ENCODE measurements at places on chromosomes 3 and 15.

DNA sequence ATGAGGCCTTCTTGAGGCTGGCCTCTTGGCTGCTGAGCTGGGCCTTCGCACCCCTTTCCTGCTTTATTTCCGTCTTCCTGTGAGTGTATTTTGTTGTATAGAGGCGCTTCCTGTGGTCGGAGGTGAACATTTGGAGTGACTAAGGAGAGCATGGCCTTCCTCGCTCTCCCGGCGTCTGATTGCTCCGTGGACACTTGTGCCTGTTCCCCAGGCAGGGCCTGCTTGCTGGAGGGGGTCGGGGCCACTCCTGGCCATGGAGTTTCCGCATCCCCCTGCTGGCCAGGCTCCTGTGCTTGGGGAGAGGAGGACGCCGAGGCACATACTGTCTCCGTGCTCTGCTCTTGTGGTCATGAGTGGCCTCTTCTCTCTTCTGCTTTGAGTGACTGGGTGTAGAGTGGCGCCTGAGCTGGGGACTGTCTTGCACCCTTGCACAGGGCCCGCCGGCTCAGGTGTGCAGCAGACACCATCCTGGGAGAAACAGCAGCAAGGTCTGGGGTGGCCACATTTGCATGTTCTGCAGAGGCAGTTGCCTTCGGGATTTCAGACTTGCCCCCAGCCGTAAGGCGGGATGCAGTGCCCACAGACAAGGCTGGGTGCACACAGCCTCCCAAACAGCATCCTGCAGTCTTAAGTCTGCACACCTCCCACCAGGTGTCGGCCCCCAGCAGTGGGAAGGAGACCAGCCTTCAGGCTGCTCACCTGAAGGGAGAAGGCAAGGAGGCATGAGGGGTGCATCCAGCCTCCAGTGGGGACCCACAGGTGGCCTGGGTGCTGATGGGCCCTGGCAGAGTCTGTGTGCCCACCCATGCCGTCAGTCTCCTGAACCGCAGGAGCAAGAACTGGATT is 16.4 kb downstream of the KLF13 start:
- DNase-seq: no peak

GRCh38 chr15:75832114-75832513 is 11.1 kb upstream of the UBE2Q2 start:
- DNase-seq: no peak

- no peak for DNase-seq
These were observed 176.7 kb upstream of the GOLIM4 start for GRCh38 chr3:168272343-168272985.

GRCh38 chr15:100515758-100516157 is 13.0 kb downstream of the CERS3 start:
- DNase-seq: no peak

DNA sequence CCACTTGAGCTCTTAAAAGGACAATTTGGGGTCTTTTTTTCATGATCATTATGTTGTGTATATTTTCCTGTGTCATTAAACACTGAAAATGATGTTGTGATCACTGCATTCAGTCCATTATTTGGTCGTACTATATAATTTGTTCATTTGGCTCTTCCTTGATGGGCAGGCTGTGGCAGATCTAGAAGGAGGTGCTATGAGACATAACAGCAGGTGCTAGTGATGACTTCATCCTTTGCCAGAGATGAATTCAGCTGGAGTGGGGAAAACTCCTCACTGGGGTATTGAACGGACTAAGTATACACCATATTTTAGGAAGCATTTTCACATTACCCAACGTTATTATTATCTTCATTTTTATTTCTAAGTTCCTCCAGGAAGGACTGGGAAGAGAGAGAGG is 12.0 kb downstream of the CMTM7 start:
- DNase-seq: no peak

- DNase-seq: no peak
These were observed 72.6 kb downstream of the SLC6A11 start for GRCh38 chr3:10888518-10889090.

GRCh38 chr3:58192069-58192468 is 18.7 kb downstream of the DNASE1L3 start:
- DNase-seq: no peak

GRCh38 chr15:49343546-49343945 is 79.5 kb upstream of the FGF7 start:
- no peak for DNase-seq

All from SK-N-DZ (cell line).